ENCODE measurements at places on chromosomes 12 and 14.

GRCh38 chr14:89299587-89299986 lies 117.4 kb downstream of the FOXN3 start:
- no peak for DNase-seq

- no peak for DNase-seq
Observed at GRCh38 chr14:70168406-70168805, 20.3 kb downstream of the SLC8A3 start.

GRCh38 chr12:113726254-113726819 lies 239.8 kb downstream of the RBM19 start:
- DNase-seq, result no peak

- DNase-seq, result no peak
Observed at GRCh38 chr14:57652769-57653168, 159.1 kb upstream of the CCDC198 start.

GRCh38 chr12:108833757-108834472 lies 23.5 kb downstream of the SSH1 start:
- DNase-seq, result no peak

- DNase-seq, result no peak
Observed at GRCh38 chr12:117005417-117006046, 93.7 kb downstream of the TESC start.

GRCh38 chr12:123958876-123959275 lies 13.8 kb downstream of the CCDC92 start:
- DNase-seq, result peak; percentile 76

All from islet precursor cell (in vitro differentiated cells).